ENCODE measurements at places on chromosomes 2 and 18. TPM values are rescaled to one million over a fixed set of nuclear protein-coding genes. Genes with fewer than 3 reads are reported as not detected.
A peak's percentile ranks its signal among the peaks of the same experiment; 100 is the strongest.

DNA sequence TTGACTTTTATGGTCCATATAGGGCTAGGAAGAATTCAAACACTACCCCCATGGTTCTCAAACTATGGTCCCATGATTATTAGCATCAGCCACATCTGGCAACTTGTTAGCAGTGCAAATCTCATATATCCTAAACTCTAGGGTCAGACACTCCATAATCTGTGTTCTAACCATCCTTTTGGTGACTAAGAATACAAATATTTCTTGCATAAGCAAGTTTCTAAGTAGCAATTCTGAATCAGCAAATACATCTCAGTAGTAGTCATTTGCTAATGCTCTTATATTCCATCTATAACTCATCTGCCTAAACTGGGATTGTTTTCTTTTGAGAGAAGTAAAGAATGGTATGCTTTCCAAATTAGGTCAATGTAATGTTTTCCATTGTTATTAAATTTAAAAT lies 447.3 kb downstream of the TMX3 start:
- DNase-seq = no peak

DNA sequence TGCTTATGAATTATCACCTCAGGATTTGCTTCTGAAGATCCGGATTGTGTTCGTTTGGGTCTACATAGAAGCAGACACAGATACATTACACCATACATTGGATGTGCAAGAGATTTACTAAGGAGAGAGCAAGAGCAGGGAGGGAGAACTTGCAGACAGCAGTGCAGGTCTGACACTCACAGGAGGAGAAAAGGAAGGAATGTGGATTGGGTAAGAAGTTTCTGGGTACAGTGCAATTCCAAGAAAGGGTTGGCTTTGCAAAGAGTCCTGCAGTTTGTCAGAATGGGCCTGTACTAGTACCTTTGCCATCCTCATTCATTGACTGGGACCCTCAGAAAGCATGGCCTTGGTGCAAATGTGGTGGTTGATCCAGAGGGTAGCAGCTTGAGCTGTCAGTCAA lies 4.8 kb upstream of the THOC1 start:
- no peak for DNase-seq

GRCh38 chr18:48940854-48941611 lies 9.7 kb downstream of the SMAD7 start:
- peak; percentile 59 for DNase-seq

GRCh38 chr2:70029814-70030409 lies 57.4 kb upstream of the PCBP1 start:
- peak; percentile 62 for DNase-seq

GRCh38 chr2:53509831-53510388 lies 257.7 kb upstream of the CHAC2 start:
- no peak for DNase-seq

DNA sequence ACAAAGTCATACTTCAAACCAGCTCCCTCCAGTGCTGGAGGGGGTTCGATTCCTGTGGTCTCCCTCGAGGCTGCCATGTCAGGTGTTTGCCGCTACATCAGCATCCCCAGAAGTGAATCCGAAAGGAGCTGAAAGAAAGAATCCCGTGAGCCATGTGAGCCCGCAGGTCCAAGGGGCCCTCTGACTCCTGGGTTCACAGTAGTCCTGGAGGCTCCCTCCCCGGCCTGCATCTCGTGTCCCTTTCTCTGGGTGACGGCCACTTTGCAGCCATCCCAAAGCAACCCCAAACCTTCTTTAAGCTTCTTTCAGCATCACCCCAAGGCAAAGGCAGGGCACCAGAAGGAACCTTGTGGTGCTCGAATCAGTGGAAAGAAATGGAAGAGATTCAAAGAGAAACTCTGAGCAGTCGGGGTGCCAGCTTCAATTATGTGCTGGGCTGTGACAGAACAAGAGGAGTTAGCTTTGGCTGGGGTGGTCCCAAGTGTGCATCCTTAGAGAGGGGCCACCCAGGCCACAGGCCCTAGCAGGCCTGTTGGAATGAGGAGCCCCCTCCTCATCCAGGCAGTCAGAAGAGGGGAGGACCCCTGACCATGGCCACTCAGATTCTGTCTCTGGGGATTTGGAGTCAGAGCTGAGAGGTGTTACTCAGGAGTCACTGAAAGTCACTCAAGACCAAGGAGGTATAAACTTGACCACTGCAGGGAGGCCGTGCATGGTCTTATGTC lies 59.7 kb downstream of the CIB4 start:
- no peak for DNase-seq

The CD226 gene
- 2.9 TPM for total RNA-seq

- no peak for DNase-seq
These were observed 10.0 kb downstream of the SH3BP4 start for GRCh38 chr2:234961784-234962183.

DNA sequence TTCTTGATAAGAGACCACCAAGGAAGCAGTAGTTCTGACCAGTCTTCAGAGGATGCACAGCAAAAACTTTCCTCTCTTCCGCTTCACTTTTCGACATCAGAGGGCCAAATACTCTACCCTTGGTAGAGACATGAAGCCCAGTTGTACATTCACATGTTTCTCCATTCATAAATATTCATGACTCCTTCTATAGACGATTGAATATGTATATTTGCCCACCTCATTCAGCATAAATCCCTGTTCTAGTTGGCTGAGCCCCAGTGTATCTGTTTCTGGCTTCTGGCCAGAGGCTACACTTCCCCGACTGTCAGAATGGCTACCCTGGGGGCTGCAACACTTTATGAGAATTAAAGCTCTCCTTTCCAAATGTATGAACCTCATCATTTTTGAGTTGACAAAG lies 258.5 kb downstream of the ASXL3 start:
- no peak for DNase-seq

DNA sequence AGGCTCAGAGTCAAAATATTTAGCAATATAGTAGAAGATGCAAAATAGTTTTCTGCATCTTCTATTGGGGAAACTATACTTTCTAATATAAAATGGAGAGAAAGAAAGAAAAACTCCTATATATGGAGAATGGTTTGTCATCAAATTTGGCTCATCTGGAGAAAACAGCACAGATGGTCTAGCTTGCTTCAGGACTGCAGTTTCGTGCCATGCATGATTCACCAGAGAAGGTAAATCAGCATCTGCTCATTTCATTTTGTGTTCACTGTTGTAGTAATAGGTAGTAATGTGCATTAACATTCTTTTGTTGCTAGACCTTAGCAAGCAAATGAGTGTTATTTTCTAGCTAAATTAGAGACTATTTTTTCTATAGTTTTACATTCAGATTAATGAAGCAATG lies 179.0 kb downstream of the ASXL3 start:
- DNase-seq = no peak

- DNase-seq = no peak
These were observed 40.3 kb downstream of the GLI2 start for GRCh38 chr2:120775801-120776589.

The ICOS gene
- 0.98 TPM for total RNA-seq

The C18orf54 gene
- total RNA-seq = 1.3 TPM

The TMEM37 gene
- 149 TPM for total RNA-seq

DNA sequence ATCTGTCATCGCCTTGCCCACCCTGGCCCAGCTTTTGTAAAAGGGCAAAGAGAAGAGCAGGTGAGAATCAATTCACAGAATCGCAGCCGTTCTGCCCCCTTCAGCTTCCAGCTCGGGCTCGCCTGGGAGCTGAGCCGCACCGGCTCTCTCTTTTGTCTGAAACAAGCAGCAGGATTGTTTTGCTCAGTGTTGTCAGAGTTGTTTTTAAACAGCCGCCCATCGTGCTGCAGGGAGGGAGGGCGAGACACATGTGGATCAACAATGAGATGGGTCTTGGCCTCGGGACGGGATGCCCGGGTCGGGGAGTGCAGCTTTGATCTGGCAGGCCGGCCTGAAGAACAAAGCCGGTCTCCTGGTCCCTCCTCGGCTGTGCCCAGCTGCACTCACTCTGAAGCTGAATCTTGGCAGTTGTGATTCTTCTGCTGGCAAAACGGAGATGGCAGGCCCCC lies 39.7 kb upstream of the HDAC4 start:
- no peak for DNase-seq

The FAM237A gene
- total RNA-seq = not detected

DNA sequence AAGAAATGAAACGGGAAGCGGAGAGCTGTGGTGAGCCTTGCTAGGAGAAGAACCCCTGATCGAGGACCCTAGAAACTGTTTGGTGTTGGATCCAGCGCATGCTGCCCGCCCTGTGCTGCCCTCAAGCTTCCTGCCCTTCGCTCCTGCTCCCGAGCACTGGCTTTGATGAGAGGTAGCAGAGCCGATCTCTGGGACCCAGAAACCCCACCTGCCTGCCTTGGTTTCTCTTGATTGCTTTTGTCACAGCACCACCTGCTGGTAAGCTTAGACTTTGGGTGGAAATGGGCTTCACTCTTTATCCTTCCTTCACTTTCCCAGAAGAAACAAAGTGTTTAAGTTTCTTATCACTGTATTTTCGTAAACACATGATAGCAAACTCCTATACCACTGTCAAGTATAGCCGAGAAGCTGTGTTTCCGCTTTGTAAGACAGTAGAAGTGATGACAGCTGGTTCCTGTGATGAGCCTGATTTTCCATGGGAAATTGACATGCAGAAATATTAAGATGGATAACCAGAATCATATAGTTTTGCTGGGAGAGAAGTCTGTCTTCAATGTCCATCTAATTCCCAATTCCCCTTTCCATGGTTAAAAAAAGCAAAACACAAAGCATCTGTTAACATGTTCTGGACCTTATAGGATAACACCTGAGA lies 267.4 kb downstream of the PHLPP1 start:
- DNase-seq = peak; percentile 63

DNA sequence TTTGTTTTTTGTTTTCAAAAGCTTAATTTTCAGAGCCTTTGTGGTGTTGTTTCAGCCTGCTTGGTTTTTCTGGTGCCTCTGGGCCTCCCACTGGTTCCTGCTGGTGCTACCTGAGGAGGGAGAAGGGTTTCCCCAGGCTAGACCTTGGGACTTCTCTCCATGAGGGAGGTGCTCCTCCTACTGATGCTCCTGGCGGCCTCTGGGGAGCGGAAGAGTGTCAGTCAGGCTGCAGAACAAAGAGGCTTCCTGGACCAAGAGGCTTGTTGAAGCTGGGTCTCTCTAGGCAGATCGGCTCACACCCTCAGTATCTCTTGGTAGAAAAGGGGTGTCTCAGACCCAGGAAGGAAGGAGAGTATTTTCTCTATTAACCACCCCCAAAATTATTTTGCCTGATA lies 32.2 kb downstream of the RFX8 start:
- DNase-seq = no peak

- peak; percentile 90 for DNase-seq
These were observed 6.7 kb downstream of the SP9 start for GRCh38 chr2:174341293-174341994.

DNA sequence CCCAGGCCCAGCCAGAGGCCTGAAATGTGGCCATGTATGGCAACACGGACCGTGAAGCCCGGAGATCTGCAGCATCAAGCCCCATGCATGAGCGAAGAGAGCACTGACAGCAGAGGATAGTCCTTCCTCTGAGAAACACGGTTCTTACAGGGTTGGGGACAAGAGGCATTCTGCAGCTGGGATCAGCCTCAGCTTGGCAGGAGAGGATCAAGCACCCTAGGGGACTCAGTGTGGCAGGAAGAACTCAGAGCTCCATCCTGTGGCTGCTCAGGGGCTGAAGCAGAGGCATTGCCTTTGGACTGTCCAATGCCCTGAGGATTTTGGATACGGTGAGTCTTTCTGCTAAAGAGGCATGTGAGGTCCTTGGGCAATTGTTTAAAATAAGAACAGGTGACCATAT lies 368.7 kb downstream of the ZNF516 start:
- no peak for DNase-seq

The SLC4A3 gene
- 7.3 TPM for total RNA-seq

DNA sequence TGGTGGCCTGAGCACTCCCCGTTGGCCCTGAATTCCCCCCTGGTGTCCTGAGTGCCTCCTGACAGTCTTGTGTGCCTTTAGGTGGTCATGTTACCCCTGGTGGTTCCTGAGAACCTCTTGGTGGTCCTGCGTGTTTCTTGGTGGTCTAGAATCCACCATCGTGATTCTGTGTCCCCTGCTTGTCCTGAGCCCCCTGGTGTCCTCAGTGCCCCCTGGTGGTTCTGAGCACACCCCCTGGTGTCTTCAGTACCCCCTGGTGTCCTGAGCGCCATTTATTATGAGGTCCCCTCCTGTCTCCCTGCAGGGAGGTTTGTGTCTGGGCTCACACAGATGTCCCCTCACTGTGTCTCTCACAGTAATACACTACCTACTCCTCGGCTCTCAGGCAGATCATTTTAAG lies 61.3 kb upstream of the MAL start:
- DNase-seq = no peak

GRCh38 chr2:100546469-100546868 lies 16.3 kb upstream of the PDCL3 start:
- DNase-seq = no peak

The KIF5C gene
- total RNA-seq = 3.5 TPM

GRCh38 chr2:64260093-64260803 lies 116.0 kb upstream of the PELI1 start:
- DNase-seq = no peak

GRCh38 chr2:96565111-96565510 lies 28.6 kb downstream of the ARID5A start:
- DNase-seq = no peak

The VWA3B gene
- total RNA-seq = 0.58 TPM

DNA sequence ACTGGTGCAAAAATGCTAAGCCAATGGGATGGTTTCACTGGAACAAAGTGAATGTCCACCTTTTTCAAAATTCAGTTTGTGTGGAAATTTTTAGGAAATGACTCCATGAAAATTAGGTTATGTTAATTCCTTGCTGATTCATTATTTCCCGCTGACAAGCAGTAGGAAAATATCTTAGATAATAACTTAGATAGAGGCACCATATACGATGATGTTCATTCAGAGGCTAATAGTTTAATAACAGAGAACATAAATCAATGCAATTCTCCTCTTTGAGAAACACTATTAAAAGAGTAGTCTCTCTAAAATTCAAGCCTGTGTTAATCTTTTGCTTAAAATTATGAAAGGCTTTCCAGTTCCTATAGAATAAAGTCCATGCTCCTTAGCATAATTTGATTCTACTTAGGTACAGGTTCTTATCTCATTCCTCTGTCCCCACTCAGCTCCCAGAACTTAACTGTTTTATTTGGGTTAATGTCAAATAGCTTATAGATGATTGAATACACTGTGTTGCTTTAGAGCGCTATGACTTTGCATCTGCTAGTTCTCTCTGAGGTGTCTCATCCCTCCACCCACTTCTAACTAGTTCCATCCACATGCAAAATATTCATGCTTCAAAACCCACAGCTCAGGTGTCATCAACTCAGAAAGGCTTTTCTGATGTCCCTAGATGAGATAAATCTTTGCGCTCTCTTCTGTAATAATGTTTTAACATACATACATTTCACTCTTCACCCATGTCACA lies 503.6 kb downstream of the ERBB4 start:
- DNase-seq = no peak

The POTEI gene
- 0.03 TPM for total RNA-seq

The GPR75 gene
- total RNA-seq = 2.2 TPM

- no peak for DNase-seq
These were observed 46.8 kb upstream of the CDH7 start for GRCh38 chr18:65704046-65704445.

- no peak for DNase-seq
These were observed 678.9 kb upstream of the CELF4 start for GRCh38 chr18:38244480-38244879.

The SCYGR4 gene
- not detected for total RNA-seq

- no peak for DNase-seq
These were observed 1337.2 kb upstream of the NRXN1 start for GRCh38 chr2:52369178-52369577.

The TUBB8B gene
- total RNA-seq = not detected

All from mucosa of gallbladder (tissue), 1 donor.